ENCODE measurements at places on chromosomes 3 and 15.
A peak's percentile ranks its signal among the peaks of the same experiment; 100 is the strongest.

GRCh38 chr15:83205725-83206324 lies 1.8 kb downstream of the HDGFL3 start:
- no peak for DNase-seq

DNA sequence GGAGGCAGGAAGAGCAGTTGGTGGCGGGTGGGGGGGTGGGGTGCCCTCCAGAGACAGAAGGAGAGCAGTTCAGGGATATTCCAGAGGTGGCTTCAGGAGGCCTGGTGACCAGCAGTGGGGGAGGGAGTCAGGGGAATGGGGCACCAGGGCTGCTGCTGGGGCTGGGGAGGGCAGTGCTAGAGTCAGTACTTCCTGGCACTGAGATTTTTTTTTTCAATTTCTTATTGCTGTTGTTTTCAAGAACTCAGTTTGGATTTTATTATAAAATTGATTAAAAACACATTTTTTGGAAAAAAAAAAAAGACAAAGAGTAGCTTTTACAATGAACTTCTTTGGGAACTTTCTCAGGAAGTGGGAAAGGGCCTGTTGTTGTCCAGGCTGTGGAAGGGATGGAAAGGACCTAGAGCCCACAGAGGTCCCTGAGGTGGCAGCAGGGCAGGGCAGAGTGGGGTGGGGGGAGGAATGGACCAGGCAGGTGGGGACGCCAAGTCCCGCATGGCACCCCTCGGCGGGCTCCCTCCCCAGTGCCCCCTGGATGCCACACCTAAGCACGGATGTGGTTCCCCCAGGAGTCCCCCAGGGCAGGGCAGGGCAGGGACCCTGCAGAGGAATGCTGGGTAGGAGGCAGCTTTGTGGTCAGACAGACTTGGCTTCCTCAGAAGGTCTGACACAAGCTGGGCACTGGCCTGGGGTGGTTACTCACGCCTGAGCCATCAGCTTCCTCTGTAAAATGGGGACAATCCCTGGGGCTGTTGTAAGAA lies 8.5 kb upstream of the ANPEP start:
- no peak for DNase-seq

DNA sequence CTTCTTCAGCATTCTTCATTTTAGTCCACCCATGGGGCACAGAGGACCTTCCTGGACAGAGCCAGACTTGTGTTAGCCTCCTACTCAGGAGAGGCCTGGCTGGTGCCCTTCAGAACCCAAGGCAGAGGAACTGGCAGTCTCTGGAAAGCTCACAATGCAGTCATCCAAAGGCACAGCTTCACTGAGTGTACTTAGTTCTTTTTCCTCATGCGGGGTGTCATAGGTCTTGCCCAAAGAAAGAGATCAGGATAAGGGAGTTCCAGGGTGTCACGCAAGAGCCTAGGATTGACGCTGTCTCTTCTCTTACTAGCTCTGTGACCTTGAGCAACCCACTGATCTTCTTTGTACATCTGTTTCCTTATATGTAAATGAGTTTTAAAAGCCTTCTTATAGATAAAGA lies 58.7 kb downstream of the CD200 start:
- no peak for DNase-seq

DNA sequence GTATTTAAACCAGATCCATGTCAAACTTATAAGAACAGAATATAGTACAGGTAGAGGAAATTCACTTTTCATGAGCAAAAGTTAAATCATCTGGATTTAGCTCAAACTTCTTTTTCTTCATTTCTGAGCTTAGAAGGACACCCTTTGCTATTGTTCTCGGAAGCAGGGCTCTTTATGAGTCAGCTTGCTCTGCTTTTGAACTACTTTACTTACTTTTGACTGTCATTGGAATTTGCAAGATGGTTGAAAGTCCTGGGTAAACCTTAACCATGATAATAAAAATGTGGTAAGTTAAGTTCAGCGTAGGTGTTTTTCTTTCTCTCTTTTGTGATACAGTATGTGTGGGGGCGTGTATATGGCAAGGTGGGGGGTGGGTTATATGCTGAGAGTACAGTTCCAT lies 312.7 kb upstream of the DPH6 start:
- no peak for DNase-seq

GRCh38 chr3:183182732-183183610 lies 20.4 kb upstream of the LAMP3 start:
- DNase-seq, result no peak

GRCh38 chr3:182605882-182606611 lies 187.3 kb upstream of the ATP11B start:
- no peak for DNase-seq

- no peak for DNase-seq
Observed at GRCh38 chr3:182375916-182376315, 417.4 kb upstream of the ATP11B start.

- DNase-seq, result no peak
Observed at GRCh38 chr3:157913741-157914150, 192.5 kb downstream of the SHOX2 start.

- DNase-seq, result no peak
Observed at GRCh38 chr15:42284551-42284950, 11.3 kb upstream of the TMEM87A start.

DNA sequence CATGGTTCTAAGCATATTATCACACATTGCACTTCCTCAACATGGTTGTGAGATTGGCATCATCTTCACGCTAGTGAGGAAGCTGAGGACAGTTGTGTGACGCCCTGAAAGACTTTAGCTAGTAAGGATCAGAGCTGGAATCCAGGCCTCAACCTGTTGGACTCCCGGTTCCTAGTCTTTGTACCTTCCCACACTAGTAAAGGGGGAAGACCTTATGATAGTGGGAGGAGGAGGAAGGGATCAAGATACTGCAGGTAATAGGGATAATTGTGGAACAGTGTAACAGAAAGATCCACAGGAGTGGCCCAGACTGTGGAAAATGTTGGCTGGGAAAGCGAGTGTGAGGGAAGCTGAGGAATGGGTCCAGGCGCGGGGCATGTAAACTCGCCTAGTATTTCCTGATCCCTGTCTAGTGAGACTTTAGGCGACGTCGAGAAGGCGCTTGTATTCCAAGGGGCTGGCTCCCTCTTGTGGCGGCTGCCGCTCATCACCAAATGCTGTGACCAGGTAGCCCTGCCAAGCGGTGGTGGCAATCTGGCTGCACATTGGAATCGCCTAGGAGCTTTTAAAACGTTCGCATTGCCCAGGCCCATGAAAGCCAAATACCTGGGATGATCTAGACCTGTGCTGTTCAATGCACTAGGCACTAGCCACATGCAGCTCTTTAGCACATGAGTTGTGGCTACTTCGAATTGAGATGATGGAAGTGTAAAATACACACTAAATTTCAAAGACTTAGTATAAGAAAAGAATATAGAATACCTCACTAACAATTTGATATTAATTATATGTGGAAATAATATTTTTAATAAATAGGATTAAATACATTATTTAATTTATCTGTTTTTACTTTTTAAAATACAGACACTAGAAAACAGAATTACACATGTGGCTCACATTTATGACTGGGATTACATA lies 38.8 kb upstream of the CLDN18 start:
- DNase-seq, result peak; percentile 2

Data from stimulated activated CD8-positive, alpha-beta memory T cell treated with anti-CD3 and anti-CD28 coated beads, Interleukin-7, amount 100 ng/mL, for 4 hours (primary cell).